A673 (cell line): ENCODE measurements at places on chromosomes 2 and 18.
A peak's percentile ranks its signal among the peaks of the same experiment; 100 is the strongest.

DNA sequence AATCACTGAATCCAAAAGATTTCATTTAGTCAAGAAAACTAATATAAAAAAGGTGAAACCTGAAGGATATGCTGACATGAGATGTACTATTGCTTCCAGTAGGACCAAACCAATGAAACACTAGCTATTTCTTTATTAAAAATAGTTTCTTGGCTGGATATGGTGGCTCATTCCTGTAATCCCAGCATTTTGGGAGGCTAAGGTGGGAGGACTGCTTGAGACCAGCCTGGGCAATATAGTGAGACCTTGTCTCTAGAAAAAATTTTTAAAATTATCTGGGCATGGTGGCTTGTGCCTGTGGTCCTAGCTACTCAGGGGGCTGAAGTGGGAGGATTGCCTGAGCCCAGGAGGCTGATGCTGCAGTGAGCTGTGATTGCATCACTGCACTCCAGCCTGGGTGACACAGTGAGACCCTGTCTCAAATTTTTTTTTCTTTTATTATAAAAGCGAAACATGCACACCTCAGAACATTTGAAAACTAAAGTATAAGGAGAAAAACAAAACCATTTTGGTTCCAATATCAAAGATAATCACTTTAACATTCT, 266.2 kb downstream of the TGIF1 start:
- DNase-seq: no peak

- no peak for DNase-seq
Measured at GRCh38 chr2:110979471-110980338, 141.0 kb upstream of the BCL2L11 start.

DNA sequence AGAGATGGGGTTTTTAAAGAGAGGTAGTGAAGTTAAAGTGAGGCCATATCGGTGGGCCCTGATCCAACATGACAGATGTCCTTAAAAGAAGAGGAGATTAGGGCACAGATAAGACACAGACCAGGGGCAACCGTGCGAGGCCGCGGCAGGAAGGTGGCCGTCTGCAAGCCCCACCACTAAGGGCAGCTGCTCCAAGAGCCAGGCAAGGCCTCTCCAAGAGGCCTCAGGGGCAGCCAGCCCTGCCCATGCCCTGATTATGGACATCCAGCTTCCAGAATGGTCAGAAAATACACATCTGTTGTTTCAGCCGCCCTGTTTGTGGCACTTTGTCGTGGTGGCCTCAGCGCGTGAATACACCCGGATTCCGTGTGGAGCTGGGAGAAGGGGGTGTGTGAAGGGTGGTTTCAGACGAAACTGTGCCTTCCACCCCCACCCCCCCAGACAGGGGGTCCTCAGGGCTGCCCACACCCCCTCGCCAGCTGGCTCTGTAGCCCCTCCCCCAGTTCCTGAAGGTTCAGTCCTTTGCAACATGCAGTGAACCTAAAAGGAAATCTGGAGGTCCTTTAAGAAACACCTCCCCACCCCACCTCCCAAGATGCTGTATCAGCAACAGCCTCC, 74.1 kb upstream of the SMAD7 start:
- no peak for DNase-seq

DNA sequence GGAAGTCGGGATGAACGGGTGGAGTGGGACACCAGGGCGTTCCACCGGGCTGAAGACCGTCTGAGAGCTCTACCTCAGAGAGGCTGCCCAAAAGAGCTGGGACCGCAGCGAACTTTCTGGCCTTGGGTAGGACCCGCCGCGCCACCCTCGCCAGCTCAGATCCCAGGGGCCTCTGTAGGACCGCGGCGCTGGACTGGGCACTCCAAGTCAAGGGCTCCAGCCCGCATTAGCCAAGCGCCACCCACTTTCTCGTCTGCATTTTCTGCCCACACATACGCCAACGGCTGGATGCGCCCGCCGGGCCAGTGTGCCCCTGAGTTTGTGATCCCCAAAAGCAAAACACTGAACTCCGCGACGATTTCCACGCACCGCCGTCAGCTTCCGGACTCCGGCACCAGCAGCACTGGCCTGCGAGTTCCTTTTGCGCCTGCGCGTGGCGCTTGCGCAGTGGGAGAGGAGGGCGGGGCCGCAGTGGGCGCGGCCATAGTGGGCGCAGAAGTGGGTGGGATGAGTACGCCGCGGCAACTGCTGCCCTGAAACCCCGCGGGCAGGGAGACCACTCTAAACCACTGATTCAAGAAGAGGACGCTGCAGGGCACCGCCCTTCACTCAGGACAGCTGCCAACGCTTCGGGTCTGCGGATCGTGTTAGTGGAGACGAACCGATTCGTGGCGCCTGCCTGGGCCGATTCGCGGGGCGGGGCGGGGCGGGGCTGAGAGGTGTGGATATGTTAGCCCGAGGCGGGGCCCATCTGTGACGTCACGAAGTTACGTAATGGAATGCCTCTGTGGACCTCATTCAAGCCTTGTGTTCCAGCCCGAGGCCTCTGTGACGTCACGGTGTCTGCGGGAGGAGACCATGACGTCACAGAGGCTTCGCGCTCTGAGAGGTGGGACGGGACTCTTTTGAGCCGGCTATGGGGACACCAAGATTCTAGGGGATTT, 10.5 kb downstream of the OSR1 start:
- peak; percentile 93 for DNase-seq

- DNase-seq: no peak
Measured at GRCh38 chr2:120904830-120905234, 169.2 kb downstream of the GLI2 start.

- DNase-seq: no peak
Measured at GRCh38 chr2:56025469-56026193, 102.0 kb upstream of the EFEMP1 start.

DNA sequence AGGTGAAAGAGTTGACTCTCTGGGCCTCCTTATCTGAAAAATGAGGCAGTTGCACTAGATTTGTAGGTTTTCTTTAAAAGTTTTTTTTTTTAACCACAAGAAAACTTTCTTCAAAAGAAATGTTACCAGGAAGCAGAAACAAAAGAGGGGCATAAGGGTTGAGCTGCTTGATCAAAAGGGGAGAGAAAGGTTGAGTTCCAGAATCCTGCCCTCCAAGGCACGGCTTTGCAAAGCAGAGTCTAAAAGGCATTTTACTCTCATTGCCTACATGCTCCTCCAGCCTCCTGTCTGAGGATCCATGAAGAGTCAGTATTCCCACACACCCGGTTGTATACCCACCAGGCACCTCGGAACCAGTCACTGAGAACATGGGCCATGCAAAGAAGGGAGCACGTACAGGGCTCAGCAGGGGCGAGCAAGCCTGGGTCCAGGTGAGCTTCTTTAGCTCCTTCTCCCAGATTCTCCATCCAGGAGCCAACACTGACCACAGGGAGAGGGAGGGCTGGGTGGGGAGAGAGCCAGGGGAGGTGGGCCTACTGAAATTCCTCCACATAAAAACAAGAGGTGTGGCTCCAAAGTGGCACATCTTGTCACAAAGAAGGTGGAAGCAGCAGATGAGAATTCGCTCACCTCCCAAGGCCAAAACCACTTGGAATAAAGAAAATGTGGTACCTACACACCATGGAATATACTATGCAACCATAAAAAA, 116.0 kb upstream of the EPC2 start:
- DNase-seq: no peak

DNA sequence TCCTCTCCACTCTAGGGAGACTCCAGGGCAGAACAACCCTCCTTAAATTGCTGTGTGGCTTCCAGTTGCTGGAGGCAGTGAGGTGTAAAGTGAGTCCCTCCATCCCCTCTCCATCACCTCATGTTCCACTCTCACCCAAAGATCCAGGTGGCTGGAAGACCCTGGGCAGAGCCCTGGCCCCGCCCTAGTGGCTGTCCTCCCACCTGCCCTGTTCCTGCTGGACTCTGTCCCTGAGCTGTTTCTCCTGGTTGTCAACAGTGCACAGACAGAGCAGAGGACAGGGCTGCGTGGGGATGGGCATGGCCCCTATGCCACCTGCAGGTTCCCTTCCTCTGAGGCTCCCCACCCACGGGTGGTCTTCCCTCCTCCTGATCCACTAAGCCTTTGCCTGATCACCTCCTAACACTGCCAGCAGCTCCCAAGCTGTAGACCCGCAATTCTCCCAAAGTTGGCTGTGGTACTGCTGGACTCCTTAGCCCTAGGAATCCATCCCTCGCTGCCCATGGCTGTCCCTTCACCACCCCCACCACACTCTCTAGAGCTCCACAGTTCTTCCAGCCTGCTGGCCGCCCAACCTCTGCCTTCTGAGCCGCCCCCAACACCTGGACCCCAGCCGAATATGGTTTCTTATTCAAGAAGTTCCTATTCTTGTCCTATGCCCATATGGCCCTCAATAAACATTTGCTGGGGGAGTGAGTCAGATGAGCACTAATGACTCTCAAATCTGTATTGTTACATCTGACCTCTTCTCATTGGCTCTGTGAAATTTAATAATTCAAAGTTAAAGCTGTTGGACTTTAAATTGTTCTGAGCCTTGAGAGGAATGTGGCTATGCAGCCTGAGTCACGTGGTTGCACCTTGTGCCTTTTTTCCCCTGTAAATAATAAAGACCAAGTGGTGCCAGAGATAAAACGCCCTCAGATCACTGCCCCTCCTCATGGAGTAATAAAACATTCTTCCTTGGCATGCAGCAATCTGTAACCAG, 260.0 kb upstream of the HS6ST1 start:
- DNase-seq: no peak
